CD4-positive, alpha-beta T cell treated with Interferon alpha-2 for 1 hour (primary cell): ENCODE measurements at places on chromosomes 12 and 14.

- DNase-seq = peak; percentile 59
Measured at GRCh38 chr12:9951026-9951675, 19.0 kb upstream of the CLEC2A start.

DNA sequence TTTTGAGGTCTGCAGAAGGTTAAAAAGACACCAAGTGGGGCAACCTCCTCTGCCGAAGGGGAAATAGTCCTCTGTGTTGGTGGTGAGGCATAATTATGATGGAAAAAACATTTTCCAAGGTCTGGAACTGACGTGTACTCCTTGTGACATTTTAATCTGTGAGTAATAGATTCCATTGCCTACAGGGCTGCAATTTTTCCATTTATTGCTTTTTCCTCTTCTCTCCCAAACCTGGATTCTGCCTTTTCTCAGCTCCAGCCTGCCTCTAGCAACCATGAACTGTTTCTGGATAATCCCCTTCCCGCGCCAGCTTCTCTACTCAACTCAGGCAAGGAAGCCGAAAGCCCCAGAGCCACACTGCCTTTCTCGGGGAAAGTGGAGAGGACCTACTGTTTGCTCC, 230.1 kb upstream of the PLXNC1 start:
- DNase-seq = no peak

DNA sequence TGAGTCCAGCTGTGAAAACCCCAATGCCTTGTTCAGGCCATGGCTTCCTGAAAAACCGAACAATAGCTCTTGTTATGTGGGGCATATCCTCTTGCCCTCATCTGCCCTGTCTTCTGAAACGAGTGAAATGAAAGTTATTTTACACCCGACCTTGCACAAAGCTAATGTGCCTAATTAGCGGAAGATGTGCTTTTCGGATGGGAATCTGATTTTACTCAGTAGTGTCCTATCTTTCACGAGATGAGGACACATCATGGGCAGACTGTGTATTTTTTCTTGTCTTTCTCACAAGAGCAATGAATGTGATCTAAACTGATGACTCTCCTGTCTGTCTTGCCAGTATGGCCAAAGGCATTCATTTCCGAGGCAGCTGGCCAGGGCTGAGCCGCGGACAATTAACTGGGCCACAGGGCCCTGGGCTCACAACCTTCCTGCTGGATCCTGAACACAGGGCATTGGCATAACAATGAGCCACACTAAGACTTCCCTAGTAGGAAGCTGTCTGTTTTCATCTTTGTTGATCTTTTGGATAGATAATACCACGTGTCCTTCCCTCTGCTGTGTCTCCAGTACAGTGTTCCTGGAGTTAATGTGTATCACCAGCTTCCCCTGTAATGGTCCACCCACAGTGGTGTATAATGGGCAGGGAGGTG, 86.0 kb upstream of the HIF1A start:
- DNase-seq = no peak

DNA sequence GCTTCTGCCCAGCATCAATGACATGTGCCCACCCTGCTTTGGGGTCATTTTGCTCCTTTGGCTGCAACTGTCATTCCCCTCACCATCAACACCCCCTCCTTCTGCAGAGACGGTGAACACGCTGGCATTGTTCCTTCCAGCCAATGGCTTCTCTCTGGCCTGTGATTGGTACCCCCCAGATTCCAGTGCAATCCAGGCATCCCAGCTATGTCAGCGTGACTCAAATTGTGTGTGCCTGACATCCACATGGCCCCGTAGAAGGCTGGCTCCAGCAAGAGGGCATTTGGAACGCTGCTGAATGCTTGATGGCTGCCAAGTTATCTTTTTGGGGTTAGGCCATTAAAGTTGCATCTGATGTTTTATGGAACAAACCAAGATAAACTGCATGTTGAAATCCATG, 21.0 kb upstream of the CCND2 start:
- DNase-seq = no peak

GRCh38 chr12:19428246-19428645, 11.0 kb upstream of the AEBP2 start:
- DNase-seq = no peak

DNA sequence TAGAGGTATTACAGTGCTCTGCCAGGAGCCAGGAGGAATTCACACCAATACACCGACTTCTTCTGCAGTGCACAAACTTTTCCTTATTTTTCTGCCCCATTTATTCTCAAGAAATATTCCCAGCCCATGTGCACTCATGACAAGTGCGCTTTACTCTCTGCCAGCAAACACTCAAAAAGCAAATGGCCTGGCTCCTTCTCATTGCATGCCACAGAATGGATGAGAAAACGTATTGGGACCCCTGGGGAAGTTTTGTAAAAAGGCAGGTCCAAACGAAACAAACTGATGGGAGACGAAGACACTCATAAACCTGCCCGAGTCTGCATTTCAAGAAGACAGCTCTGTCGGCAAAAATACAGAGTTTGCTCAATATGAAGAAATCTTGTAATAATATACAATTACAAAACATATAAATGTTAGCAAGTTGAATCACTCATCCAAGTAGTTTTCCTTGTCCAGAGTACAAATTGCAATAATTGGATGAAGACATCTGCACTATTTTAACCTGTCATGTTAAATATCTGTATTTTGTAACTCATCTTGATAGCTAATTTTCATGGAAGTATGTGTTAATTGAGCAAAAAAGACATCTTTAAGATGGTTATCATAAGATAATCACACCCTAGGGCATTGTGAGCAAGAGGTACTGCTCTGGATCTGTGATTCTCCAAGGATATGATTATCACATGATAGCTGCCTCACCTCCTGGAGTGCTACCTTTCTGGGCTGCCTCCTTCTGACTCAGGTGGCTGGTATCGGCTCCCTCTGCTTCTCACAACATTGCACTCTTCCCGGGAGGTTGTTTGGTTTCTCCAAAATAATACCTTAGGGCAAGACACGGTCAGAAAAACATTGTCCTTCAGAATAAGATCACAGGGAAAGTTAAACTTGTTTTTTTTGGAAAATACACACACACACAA, 260.8 kb upstream of the G2E3 start:
- DNase-seq = no peak
